GM03348 (cell line): ENCODE measurements at places on chromosomes 2 and 18.

DNA sequence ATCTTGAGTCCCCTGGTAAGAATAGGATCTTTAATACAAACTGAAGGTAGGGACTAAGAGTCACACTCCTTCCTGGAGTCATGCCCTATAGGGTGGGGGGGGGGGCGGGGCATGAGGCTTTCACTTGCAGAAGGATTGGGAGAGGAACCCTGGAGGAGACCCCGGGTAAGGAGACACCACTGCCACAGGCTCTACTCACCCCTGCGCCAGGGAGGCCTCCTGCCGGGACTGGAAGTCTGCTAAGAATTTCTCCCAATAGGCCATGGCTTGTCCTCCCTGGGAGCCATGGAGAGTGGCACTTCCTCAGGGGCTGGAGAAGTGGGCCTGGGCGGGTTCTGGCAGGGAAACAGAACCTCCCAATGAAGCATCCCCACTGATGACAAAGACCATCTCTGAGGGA, 645.3 kb upstream of the RAB6C start:
- DNase-seq: no peak

- DNase-seq: no peak
Observed at GRCh38 chr18:41058351-41059125, 896.5 kb upstream of the PIK3C3 start.

- DNase-seq: no peak
Observed at GRCh38 chr2:97926946-97927345, 68.8 kb downstream of the TMEM131 start.

- no peak for DNase-seq
Observed at GRCh38 chr2:228869636-228870264, 401.3 kb downstream of the PID1 start.

DNA sequence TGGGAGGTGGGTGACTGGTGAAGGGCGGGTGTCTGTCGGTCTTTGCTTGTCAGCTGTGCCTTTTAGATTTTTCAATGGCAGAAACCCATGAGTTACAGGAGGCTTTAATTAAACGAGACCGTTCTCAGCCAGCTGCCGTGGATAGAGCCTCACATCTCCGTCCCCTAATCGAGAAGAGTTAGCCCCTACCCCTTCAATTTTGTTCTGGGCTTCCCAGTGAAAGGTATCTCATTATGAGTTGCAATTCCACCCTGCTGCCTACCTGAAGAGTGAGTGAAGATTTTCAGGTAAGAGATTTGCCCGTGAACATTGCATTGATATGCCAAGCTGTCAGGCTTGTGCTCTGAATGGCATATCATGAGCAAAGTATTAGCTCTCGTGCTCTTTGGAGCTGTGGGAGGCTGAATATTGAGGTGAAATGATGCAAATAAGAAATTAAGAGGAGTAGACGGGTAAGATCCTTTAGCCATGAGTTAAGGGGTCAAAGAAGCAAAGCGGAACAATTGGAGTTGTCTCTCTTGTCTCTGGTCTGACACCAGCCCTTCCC, 118.7 kb upstream of the MSTN start:
- DNase-seq: no peak

- peak; percentile 49 for DNase-seq
Observed at GRCh38 chr2:238720232-238720672, 127.6 kb upstream of the TWIST2 start.

DNA sequence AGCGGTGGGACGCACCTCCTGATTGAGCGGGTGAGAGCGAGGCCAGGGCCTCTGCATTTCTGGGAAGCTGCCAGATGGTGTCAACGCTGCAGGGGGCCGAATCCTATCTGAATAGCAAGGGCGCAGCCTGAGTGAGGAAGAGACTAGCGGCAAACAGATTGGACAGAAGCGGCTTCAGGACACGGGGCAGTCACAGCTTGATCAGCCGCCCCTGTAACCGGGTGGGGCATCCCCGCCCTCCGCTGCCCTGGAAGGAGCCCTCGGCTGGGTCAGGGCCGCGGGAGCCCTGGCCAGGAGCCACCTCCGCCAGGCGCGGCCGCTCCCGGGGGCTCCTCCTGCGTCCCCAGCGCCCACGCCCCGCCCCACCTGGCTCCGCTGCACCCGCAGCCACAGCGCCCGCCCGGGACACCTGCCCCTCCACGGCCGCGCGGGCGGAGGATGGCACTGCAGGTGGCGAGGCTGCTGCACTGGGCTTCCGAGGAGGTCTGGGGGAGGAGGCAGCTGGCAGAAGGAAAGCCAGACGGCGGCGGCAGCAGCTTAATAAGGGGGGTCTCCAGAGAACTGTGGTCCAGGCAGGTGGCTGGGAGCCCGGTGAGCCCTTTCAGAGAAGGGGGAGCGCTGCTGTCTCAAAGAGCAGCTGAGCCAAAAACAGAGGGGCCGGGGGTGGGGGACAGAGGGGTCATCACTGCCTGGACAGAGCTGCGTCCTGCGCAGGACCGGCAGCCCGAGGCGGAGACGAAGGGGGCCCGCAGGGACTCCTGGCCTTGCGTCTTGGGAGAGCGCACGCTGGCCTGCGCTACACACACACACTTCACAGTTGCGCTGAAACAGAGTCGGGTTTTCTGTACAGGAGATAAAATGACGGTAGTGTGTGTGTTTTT, 18.8 kb upstream of the SOX11 start:
- DNase-seq: no peak

DNA sequence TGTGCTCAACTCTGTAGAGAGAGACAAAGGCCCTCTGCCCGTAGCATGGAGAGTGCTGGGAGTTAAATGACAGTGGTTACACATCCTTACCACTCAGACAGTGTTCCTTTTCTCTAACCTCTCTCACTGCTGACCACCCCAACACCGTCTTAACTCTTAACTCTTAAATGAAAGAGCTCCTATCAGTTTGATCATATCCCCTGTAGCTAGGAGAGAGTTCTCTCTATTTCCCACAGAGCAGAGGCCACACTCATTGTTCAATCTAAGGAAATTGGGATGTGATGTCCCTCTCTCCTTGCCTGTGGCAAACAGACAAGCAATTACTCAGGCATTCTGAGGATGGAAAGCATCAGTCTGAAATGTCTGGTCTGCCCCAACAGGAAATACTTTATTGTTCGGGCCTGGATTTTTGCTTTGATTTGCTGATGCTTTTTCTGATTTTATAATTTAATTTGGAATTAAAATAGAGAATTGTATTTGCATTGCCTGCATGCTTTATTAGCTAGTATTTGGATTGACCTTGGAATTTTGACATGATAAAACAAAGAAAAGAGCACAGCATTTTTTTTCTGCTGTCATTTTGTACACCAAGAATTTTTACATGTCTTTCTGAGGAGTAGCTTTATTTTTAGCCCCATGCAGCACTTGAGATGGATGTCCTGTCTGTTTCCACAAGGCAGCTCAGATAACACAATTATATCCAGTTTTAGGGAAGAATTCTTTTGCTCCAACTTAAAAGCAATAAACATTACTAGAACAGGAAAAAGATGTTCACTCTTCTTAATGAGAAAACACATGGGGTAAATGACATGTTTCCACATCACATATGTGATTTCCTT, 27.7 kb upstream of the IER3IP1 start:
- DNase-seq: no peak

DNA sequence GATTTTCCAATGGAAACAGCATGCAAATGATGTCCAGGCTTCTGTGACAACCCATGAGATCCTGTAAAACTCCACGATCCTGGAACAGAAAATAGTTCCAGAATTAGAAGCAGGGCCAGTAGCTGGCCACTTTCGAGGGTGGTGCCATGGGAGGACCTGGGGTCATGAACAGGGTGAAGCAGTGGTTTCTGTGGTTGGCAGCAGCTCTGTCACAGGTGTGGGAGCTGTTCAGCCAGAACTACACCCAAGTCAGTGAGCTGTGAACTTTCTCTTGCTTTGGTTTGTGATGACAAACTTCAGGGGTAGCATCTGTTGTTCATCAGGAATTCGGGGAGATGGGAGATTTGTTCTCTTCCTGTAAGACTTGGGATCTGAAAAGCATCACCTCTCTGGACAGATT, 314.4 kb upstream of the NT5C1B start:
- DNase-seq: no peak
